ENCODE measurements at places on chromosomes 16 and 17. TPM values are rescaled to one million over a fixed set of nuclear protein-coding genes. Genes with fewer than 3 reads are reported as not detected.

Gene MFAP4
- total RNA-seq: not detected

Gene MLKL
- 30.2 TPM for total RNA-seq

Gene ADAD2
- not detected for total RNA-seq

Gene RCVRN
- not detected for total RNA-seq

Gene SPEM3
- not detected for total RNA-seq

Gene DUS2
- total RNA-seq: 18.6 TPM

Gene SCIMP
- not detected for total RNA-seq

Gene GAST
- not detected for total RNA-seq

Gene LDHD
- 0.74 TPM for total RNA-seq

Gene EMC6
- total RNA-seq: 122 TPM

Gene STX1B
- total RNA-seq: 1.6 TPM

Gene STX8
- 60.7 TPM for total RNA-seq

Gene HEATR9
- not detected for total RNA-seq

Data from A549 treated with CORT108297 at 1 μM for 4 hours (cell line).